CD4-positive, CD25-positive, alpha-beta regulatory T cell (primary cell): ENCODE measurements at places on chromosomes 4 and X.

DNA sequence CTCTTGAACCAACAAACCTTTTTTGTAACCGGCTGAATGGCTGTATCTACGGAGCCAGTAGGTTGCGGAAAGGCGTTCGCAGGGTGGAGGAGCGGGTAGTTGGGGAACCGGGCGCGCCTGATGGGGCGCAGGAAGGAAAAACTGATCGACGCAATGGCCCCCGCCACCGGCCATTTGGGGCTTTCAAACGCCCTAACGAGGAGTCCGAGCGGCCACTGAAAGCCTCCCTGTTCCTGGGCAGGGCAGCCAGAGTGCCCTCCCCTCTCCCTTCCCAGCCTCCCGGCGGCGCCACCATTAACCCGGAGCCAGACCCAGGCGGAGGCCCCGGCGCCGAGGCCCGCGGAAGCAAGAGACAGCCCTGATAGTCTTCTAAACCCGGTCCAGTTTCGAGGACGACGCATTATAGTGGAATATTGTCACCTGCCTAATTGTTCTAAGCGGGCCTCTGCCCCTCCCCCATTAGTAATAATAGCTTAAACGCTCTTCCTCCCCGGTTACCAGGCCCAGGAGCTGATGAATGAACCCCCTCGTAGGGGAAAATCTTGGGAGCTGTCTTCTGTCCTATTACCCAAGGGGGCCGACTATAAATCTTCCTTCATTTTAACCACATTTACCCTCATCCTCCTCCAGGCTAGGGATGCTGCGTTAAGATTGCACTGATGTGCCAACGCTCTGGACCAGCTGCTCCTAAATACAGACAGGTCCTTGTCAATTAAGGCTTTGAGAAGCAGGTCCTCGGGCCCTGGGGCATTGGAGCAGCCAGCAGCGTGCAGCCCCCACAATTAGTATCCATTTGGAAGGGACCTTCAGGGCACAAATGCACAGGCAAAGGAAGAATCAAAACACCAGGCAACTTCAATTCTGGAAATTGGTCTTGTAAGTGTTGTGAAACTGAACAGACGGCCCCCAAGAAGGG, 61.6 kb upstream of the TMEM33 start:
- no peak for DNase-seq

DNA sequence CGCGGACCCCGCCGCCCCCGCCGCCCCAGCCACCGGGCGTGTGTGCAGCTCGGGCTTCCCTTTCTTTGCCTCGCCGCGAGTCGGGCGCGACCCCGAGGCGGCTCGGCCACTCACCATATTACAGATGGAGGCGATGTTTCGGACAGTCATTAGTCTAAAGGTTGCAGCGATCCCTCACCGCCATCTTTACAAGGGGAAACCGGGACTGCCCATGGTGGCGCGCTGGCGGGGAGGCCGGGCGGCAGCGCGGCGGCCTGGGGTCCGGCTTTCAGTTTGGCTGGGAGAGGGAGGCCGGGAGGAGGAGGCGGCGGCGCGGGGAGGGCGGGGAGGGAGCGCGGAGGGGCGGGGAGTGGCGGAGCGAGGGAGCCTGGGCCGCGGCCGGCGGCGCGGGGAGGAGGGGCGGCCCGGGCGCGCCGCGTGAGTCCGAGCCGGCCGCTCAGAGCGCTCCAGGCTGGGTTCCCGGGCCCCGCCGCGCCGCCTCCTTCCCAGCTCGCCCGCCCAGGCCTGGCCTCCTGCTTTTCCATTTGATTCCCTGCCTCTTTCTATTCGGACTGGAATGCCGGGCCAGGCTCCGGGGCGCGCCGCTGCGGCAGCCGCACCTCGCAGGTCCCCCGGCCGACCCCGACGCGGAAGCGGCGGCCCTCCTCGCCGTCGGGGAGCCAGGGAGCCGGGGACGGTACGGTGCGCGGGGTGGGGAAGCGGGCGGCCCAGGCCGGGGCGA, at the start of gene USP46:
Gene USP46 (minus strand): TSS at position 301 of the 721 bp plus-strand sequence. CDS start 151 bp downstream, at position 150.
- peak; percentile 31 for DNase-seq

GRCh38 chrX:111507933-111508332, 3.5 kb upstream of the SERTM2 start:
- DNase-seq: no peak

DNA sequence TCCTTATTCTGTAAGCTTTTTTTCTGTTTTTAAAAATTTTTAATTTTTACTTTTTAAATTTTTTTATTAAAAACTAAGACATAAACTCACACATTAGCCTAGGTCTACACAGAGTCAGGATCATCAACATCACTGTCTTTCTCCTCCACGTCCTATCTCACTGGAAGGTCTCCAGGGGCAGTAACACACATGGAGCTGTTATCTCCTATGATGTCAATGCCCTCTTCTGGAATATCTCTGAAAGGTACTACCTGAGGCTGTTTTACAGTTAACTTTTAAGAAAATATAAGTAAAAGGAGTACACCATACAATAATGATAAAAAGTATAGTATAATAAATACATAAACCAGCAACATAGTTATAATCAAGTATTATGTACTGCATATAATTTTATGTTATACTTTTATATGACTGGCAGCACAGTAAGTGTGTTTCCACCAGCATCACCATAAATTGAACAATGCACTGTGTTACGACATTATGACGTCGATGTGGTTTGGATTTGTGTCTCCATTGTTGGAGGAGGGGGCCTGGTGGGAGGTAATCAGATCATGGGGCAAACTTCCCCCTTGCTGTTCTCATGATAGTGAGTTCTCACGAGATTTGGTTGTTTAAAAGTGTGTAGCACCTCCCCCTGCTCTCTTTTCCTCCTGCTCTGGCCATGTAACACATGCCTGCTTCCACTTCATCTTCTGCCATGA, 21.3 kb downstream of the IL15 start:
- DNase-seq: no peak

- no peak for DNase-seq
Measured at GRCh38 chrX:20320461-20321159, 53.9 kb upstream of the RPS6KA3 start.

GRCh38 chr4:138341739-138342415, 99.7 kb upstream of the SLC7A11 start:
- DNase-seq: no peak

GRCh38 chr4:2755821-2756690, at the start of gene TNIP2:
Gene TNIP2, minus strand, starts transcription at chr4:2756336. Its CDS starts 47 bp downstream, at chr4:2756289.
- DNase-seq: peak; percentile 73

- no peak for DNase-seq
Measured at GRCh38 chrX:41386222-41386990, 52.4 kb downstream of the DDX3X start.

- no peak for DNase-seq
Measured at GRCh38 chr4:98786866-98787265, 128.5 kb upstream of the TSPAN5 start.

- no peak for DNase-seq
Measured at GRCh38 chr4:103996637-103997036, 276.9 kb upstream of the TACR3 start.

GRCh38 chr4:123409334-123409733, 12.7 kb downstream of the SPRY1 start:
- DNase-seq: no peak

DNA sequence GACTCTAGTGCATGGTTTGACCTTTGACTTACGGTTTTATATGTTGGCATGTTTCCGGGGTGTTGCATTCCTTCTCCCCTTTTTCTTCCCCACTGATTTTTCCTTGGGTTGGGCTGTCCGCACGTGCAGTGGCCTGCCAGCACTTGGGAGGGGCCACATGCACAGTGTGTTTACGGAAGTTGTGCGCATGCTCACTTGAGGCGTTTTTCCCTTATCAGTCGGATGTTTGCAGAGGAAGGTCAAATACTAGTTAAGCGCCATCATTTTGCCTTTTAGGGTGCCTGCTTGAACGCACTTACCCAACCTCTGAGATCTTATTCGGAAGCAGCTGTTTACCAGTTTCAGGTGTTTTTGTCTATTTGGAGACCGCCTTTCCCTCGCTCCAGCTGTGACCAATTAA, 653.9 kb upstream of the AADAT start:
- DNase-seq: no peak

GRCh38 chr4:156733582-156733981, 238.0 kb downstream of the PDGFC start:
- no peak for DNase-seq

- DNase-seq: no peak
Measured at GRCh38 chr4:115780268-115780667, 666.8 kb upstream of the NDST4 start.
